ENCODE measurements at places on chromosomes 5 and 9.

DNA sequence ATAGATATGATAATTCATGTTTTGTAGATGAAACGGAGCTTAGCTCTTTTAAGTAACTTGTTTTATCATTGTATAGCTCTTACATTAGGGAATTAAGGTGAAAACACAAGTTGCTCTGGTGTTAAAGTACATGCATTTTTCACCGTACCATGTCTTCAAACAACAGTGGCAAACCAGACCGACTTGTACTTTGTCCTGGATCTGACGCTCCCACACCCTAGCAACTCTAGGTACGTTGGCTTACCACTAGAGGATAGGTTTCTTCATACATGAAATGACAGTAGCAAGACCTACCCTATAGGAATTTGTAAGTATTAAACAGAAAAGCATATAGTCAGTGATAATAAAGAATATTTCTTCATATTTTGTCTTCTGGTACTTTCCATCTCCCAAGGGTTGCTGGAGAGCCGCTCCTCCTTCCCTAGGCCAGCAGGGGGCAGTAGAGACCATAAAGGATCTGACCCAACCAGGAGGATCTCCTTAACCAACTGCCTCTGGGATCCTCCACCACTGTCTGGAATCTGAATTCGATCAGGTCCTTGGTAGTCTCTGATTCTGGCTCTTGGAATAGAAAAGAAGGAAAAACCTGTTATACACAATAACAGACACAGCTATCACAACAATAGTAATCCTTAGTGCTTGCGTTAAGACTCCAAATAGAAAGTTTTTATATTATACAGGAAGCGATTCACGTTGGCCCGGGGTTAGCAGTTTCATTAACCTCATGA, 136.7 kb downstream of the CAVIN4 start:
- no peak for DNase-seq

DNA sequence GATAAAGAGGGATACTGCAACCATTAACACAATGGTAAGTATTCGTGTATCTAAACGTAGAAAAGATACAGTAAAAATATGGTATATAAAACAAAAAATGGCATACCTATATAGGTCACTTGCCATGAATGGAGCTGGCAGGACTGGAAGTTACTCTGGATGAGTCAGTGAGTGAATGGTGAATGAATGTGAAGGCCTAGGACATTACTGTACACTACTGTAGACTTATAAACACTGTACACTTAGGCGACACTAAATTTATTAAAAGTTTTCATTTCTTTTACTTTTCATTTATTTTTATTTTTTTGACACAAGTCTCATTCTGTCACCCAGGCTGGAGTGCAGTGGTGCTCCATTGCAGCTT, 14.1 kb downstream of the TDRD7 start:
- no peak for DNase-seq

DNA sequence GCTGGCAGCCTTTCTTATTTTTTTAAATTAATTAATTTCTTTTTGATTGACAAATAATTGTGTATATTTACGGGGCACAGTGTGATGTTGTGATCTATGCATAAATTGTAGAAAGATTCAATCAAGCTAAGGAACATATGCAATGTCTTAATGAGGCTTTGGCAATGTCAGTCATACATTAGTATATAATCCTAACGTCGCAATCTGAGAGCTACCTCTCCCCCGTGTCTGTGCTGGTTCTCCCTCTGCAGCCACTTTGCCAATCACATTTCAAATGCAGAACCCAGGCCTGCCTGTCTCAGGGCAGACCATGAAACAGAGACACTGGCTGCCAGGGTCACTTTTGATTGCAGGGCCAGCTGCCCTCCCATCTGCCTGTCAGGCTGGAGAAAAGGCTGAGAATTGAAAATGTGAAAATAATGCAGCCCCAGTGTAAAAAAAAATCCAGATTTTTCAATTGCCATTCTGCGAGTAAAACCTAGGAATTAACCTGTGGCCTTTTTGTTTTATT, 56.3 kb downstream of the SLC24A2 start:
- DNase-seq, result no peak

GRCh38 chr5:52497133-52497693, 290.5 kb upstream of the ITGA1 start:
- DNase-seq, result no peak

DNA sequence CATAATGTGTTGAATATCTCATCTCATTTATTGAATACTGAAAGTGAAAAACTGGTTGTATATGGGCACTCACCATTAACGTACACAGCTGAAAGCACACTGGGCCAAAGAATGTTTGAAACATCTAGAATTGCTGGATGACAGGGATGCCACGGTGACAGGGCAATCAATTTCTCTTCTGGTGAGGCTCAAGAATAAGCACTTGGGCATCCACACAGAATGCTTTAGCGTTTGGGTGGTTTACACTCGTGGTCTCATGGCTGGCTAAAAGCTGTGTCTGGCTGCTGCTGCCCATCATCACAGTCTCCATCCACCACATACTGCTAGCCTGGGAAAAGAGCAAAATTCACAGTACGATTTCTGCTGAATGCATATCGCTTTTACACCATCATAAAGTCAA, 30.7 kb upstream of the IL31RA start:
- DNase-seq, result no peak

DNA sequence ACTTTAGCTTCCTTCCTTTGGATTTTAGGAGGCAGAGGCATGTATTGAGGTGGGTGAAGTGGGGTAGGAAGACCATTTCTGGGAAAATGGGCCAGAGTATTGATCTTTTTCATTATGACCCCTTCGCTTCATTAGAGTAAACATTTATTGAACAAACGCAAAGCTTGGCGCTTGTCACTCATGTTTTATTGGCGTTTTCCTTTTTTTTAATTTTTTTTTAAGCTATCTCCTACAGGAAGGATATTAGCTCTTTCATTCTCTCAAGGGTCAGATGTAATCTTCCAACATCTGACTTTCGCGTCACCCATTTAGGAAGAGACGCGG, 273 bp upstream of the SUB1 start:
- DNase-seq, result no peak

- DNase-seq, result no peak
These were observed 186.0 kb downstream of the CEMIP2 start for GRCh38 chr9:71582347-71582746.

- DNase-seq, result peak; percentile 32
These were observed at the start of gene CLIC3 for GRCh38 chr9:136996361-136997292. CLIC3 (minus strand) TSS chr9:136996568; CDS start chr9:136996543, 25 bp downstream.

- DNase-seq, result no peak
These were observed 28.1 kb downstream of the ARHGAP26 start for GRCh38 chr5:142798099-142798770.

- no peak for DNase-seq
These were observed 747 bp upstream of the UNC5A start for GRCh38 chr5:176809544-176810080.

DNA sequence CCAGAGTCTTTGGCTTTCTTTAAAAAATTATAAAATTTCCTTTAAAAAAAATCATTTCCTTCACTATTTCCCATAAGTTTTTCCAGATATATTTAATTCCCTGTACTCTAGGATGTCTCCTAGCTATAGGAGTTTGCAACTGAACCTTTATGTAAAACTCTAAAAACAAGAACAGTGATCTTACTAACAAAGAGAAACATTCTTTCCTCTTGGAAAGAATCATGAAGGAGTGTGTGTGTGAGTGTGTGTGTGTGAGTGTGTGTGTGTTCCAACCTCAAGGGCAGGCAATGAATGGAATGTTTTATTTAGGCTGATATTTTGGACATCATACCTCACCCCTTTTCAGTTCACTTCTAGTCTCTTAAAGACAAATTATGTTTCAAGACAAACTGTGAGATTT, 309.2 kb downstream of the CEMIP2 start:
- no peak for DNase-seq

Data from activated T-helper 1 cell treated with anti-CD3 and anti-CD28 coated beads, Interleukin-2, amount 50 U/mL, for 16 hours (primary cell).